LNCaP clone FGC (cell line): ENCODE measurements at places on chromosomes 2 and 18.

GRCh38 chr2:237478095-237478494, 9.0 kb upstream of the MLPH start:
- no peak for DNase-seq

GRCh38 chr2:27875089-27875881, 14.9 kb downstream of the RBKS start:
- no peak for DNase-seq

GRCh38 chr2:13876491-13877037, 756.0 kb upstream of the LRATD1 start:
- DNase-seq = no peak

DNA sequence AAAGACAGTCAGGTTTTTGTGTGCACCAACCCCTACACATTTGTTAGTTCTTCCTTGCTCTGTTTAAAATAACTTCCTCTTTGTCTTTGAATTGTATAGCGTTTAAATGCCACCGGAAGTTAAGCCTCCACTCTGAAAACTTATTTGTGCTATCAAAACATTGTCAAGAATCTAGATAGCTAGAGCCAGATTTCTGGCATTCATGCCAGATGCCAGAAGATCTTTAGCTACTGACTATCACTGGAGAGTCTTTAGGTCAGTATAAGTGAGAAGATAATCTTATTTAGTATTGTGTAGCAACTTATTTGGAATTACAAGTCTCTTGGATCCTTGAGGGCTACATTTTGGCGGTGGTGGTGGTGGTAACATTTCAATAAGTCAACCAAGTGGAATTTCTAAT, 63.4 kb upstream of the ADAM23 start:
- DNase-seq = no peak

GRCh38 chr2:9524291-9524690, 31.3 kb downstream of the ADAM17 start:
- no peak for DNase-seq

- no peak for DNase-seq
Observed at GRCh38 chr2:8343031-8343430, 338.8 kb upstream of the ID2 start.

GRCh38 chr2:188333751-188334524, 42.3 kb downstream of the GULP1 start:
- DNase-seq = no peak
